ENCODE measurements at places on chromosomes 4 and X.

GRCh38 chr4:999882-1000425 is 6.8 kb upstream of the SLC26A1 start:
- no peak for DNase-seq

DNA sequence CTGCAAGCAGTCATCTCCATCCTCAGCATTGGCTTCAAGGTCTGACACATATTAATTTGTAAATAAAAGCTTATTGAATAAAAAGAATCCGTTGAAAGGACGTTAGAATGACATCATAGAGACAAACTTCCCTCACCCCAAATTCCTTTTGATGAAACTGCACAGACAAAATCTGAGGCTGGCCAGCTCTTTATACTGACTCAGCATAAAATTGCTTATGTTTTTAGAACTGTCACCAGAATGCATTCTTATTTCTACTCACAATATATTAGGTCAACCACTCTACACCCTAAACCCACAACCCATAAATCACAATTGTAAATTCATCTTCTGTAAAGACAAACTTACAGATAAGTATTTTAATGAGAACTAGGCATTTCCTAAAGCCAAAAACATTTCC is 359.2 kb upstream of the TEX13C start:
- DNase-seq, result no peak

GRCh38 chrX:41686788-41687187 is 2.0 kb upstream of the GPR34 start:
- DNase-seq, result no peak

- DNase-seq, result no peak
Observed at GRCh38 chrX:14014526-14014925, 15.2 kb downstream of the GEMIN8 start.

GRCh38 chr4:157804986-157805385 is 367.8 kb downstream of the GASK1B start:
- no peak for DNase-seq

DNA sequence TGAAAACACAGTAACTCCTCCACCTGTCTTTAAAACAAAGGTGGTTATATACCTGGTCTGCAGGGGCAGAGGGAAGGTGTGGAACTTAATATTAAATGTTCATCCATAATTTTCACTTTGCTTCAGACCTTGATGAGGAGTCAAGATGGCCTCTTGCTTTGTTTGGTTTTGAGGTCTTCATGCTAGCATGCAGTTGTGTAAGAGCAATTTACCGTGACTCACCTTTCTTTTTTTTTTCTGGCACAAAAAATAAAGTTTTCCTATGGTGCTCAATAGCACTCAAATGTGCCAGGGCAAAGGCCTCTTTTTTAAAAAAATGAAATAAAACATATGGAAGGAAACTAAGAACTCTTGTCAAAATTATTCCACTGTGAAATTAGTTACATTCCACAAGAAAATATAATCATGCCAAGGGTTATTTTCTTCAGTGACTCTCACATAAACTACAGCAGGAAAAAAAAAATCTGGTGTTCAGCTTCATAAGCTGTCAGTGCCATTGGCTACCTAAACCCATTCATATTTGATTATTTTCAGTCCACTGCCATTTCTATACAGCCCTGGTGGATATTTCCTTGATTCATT is 128.2 kb downstream of the SLC7A11 start:
- no peak for DNase-seq

DNA sequence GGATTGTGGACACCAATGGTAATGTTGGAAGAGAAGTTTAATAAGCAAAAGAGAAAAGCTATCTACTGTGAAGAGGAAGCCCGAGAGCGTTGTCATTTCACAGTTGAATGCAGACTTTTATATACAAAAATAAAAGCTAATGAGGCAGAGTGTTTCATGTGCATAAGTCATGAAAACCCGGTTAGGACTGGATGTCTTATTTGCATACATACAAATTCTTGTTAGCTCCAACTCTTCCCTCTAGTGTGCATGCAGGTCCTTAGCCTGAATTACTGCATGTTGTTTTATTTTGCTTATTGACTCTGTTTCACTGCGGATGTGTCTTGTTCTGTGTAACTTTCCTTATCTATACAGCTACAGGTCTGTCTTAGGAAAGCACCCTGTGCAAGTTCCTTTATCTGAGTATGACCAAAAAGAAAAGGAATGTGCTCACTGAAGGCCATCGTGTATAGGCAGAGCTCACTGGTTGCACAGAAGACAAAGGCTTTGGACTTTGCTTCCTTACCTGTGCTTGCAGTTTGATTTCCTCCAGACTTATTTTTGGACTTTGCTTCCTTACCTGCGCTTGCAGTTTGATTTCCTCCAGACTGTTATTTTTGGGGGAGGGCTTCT is 25.1 kb upstream of the UGT2B11 start:
- no peak for DNase-seq

- DNase-seq, result no peak
Observed at GRCh38 chrX:19190902-19191301, 68.6 kb upstream of the ADGRG2 start.

Measured in ascending aorta (tissue), 2 donors.